ENCODE measurements at places on chromosomes 3 and 15.

DNA sequence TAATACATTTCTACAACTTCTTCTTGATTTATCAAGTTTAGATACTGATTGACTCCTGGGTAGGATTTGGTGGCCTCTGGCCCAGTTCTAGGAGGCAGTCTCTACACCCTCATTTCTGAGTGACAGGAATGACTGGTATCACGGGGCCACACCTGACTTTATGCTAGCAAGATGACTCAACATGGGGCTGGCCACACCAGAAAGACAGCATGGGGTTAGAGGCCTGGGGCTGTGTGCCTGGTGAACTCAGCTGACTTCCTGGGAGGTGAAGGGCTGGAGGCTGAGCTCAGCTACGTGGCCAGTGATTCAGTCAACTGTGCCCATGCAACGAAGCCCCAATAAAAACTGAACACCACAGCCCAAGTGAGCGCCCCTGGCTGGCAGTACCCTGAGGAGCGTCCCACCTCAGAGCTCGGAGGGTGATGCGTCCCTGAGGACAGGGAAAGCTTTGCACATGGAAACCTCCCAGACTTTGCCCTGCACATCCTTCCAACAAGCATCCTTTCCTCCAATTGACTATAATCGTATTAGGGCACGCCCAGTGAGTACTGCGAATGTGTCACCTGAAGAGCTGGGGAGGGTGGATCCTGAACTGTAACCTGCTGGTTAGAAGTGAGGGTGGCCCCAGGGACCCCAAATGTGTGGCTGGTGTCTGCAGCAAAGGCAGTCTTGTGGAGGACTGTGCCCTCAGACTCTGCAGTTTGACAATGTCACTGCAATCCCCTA, 57.2 kb downstream of the NIPA2 start:
- DNase-seq = no peak
- H3K4me3 ChIP-seq = no peak overlapping the region
- H3K36me3 ChIP-seq = no peaks in the 10 kb centered on the region
- H3K4me1 ChIP-seq = no peaks in the 10 kb centered on the region

- no peaks in the 10 kb centered on the region for H3K27me3 ChIP-seq
- no peak for DNase-seq
- H3K36me3 ChIP-seq = no peaks in the 10 kb centered on the region
- H3K4me1 ChIP-seq = peaks cover 30% of the 10 kb centered on the region
- no peak overlapping the region for H3K4me3 ChIP-seq
- no peak overlapping the region for H3K27ac ChIP-seq
Measured at GRCh38 chr3:50157827-50158529, 2.9 kb downstream of the SEMA3F start.

DNA sequence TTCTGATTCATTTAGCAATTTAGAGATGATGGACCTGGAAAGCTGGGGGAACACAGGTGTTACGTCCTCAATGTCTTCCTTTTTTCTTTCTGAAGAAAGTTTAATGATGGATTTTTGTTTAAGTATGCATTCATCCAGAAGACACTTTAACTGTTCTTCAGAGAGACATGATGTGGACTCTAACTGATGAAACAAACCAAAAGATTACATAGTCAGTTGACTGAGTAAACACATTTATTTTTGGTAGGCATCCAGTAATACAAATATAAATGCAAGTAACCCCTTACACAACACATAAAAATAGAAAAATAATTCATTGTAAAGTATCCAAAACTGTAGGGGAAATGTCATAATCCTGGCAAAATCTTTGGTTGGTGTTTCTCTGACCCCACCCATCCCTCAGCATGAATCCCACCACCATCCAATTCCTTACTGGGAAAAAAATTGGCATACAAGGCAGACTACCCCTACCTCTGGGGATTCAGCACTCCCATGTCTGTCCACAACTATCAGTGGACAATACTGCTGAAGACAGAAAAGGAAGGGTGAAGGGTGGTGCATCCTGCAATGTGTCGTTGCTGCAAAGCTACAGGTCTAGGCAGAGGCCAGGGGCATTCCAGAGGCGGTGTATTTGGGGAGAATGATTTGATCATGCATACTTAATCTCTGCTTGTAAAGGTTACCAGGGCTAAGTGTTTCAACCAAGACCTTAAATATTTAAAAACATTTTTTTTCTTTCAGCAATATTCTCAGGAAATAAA, 37.4 kb downstream of the THBS1 start:
- H3K27me3 ChIP-seq = no peaks in the 10 kb centered on the region
- no peak for DNase-seq
- no peaks in the 10 kb centered on the region for H3K4me1 ChIP-seq

DNA sequence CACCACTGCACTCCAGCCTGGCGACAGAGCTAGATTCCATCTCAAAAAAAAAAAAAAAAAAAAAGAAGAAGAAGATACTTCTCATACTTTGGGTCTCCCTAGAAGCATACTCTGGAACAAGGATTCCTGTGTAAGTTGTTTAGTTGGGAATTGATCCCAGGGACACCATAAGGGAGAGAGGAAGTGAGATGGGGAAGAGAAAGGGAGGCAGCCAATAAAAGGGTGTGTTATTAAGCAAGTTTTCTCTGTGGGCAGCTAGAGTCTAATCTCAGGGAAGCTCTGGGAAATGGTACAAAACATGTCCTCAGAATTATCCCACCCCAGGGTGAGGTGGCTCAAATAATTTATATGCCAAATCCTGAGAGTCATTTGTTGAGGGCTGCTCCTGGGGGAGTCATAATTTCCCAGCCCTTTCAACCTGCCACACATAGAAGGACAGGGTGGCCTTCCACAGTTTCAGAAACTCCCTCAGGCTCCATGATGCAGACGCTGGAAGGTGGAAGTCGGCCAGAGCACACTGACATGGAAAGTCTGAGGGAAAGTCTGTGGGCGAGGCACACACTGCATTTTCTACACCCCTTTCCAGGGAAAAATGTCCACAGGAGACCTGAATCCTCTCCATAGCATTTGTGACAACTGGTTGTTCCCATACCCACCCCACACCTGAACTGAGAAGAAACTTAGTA, 86.4 kb upstream of the SLC4A7 start:
- peak overlapping the region; percentile 50 for H3K27ac ChIP-seq
- H3K4me1 ChIP-seq = peaks cover 28% of the 10 kb centered on the region
- peak; percentile 22 for DNase-seq
- H3K4me3 ChIP-seq = no peak overlapping the region

DNA sequence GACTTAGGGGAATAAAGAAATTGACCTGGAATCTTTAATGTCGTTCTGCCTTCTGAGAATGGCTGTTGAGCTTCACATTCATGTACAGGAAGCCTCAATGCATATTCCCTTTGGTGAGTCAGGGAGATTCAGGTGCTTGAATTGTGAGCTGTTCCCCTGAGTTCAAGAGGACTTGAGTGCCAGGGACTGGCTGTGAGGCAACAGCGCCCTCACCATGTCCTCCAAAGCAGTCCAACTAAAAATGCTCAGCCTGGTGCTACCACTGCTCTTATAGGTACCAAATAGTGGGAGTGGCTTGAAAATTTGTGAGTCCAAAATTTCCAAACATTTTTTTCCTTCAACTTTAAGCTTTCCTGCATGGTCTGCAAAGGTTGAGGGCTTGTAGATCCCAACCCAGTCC, 54.1 kb downstream of the LEO1 start:
- H3K36me3 ChIP-seq = no peaks in the 10 kb centered on the region
- H3K4me1 ChIP-seq = no peaks in the 10 kb centered on the region
- no peak overlapping the region for H3K4me3 ChIP-seq
- no peaks in the 10 kb centered on the region for H3K27me3 ChIP-seq
- no peak for DNase-seq
- H3K27ac ChIP-seq = no peak overlapping the region

- no peak for DNase-seq
- no peak overlapping the region for H3K27ac ChIP-seq
- no peak overlapping the region for H3K4me3 ChIP-seq
- H3K36me3 ChIP-seq = no peaks in the 10 kb centered on the region
- no peaks in the 10 kb centered on the region for H3K27me3 ChIP-seq
- H3K4me1 ChIP-seq = no peaks in the 10 kb centered on the region
Measured at GRCh38 chr3:68817243-68817642, 115.1 kb downstream of the TAFA4 start.

DNA sequence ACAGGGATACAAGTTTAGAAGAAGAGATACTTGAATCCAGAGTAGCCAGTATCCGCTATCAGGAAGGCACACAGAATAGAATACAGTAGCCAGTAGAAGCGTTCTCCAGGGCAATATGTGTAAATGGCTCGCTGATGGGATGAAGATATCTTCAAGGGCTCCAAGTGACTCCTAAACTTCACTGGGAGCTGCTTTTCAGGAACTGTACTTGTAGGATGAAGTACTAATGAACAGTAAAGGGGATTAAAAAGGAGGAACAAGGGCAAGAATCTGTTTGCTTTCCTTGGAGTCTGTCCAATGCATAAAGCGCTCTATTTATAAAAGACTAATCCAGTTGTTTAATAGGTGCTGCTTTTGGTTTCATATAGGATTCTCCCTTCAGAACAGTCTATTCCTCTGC, 78.4 kb downstream of the THRB start:
- no peak overlapping the region for H3K4me3 ChIP-seq
- no peaks in the 10 kb centered on the region for H3K4me1 ChIP-seq
- no peak overlapping the region for H3K27ac ChIP-seq
- no peak for DNase-seq

DNA sequence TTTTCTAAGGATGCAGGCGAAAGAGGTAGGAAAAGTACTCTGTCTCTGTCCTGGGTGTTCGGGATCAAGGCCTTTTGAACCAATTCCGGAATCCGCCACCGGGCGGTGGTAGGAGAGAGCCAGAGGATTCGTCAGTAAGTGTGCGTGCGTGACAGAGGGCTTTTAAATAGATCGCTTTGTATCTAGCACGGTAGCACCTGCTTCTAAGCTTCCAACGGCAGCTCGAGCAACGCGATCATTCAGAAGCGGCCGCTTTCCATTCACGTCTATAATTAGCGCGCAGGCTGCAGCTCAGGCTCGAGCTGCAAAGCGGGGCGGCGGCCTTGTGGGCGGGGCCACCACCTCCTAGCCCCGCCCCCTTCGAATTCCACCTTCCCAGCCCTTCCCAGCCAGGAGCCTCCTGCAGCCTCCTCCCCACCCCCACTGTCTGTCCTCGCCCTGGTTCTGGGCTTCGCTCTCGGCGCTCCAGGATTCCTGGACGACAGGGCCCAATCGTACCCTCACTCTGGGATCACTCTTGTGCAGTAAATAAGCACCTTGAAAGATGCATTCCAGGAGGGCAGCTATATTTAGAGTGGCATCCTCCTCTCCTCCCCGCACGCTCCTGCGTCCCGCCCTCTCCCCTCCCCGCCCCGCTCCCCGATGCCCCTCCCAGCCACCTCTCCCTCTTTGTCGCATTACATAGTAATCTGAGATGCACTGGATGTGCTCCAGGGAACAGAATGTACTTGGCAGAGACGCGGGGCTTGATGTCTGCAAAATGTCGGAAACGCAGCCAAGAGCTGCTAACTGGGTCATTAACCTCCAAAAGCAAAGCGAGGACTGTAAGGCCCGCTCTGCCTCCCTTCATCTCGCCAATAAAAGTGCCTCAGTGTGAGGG, 224.1 kb upstream of the TPRG1 start:
- peak; percentile 98 for DNase-seq
- H3K27ac ChIP-seq = peak overlapping the region; percentile 91
- peaks cover 41% of the 10 kb centered on the region for H3K4me1 ChIP-seq
- no peaks in the 10 kb centered on the region for H3K36me3 ChIP-seq

- H3K27me3 ChIP-seq = no peaks in the 10 kb centered on the region
- peaks cover 6% of the 10 kb centered on the region for H3K4me1 ChIP-seq
- H3K27ac ChIP-seq = no peak overlapping the region
- H3K4me3 ChIP-seq = no peak overlapping the region
- no peaks in the 10 kb centered on the region for H3K36me3 ChIP-seq
Measured at GRCh38 chr3:156787001-156787400, 39.2 kb upstream of the LEKR1 start.

GRCh38 chr3:27022096-27022761, 347.0 kb downstream of the NEK10 start:
- no peaks in the 10 kb centered on the region for H3K36me3 ChIP-seq
- H3K27ac ChIP-seq = no peak overlapping the region
- H3K27me3 ChIP-seq = no peaks in the 10 kb centered on the region
- no peaks in the 10 kb centered on the region for H3K4me1 ChIP-seq
- no peak overlapping the region for H3K4me3 ChIP-seq

DNA sequence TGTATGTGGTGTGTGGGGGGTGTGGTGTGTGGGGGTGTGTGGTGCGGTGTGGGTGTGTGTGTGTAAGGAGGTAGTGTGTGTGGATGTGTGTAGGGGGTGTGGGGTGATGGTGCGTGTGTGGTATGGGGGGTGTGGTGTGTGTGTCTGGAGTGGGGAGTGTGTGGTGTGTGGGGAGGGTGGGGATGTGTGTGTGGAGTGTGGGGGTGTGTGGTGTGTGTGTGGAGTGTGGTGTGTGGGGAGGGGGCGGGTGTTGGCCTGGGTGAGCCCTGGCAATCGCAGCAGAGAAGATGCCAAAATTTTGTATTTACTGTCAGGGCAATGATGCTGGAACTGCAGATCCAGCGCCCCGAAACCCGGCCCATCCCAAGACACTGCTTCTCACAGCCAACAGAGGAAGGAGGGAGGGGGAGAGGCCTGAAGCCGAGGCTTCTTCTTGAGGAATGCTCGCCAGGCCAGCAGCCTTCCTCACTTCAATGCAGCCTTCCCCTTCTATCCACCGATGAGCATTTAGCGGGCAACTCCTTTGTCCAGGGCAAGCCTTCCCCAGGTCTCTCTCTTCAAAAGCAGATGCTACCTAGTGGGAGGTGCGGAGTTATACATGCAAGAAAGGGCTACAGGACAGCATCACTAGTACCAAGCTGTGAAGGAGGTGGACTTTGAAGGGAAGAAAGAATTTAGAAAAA, 11.9 kb upstream of the SRP14 start:
- no peak overlapping the region for H3K27ac ChIP-seq
- H3K4me3 ChIP-seq = no peak overlapping the region
- H3K36me3 ChIP-seq = no peaks in the 10 kb centered on the region
- H3K27me3 ChIP-seq = no peaks in the 10 kb centered on the region
- H3K4me1 ChIP-seq = no peaks in the 10 kb centered on the region

DNA sequence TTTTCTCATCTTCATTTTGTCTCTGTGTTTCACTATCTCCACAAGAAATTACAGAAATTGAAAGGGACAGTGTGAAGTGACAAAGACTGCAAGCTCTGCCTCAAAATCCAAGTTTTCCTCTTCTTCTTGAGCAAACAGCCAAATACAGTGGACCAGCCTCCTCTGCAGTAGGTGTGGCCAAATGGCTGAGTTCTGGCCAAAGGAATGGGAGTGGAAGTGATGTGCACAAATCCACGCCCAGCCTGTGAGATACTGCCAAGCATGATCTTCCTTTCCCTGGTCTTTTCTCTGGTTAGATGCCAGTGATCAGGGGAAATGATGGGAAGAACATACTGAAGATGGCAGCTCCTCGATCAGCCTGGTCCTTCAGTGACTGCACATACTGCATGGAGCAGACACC, 111.0 kb upstream of the CPNE4 start:
- DNase-seq = no peak
- no peaks in the 10 kb centered on the region for H3K27me3 ChIP-seq
- no peaks in the 10 kb centered on the region for H3K4me1 ChIP-seq
- no peak overlapping the region for H3K4me3 ChIP-seq
- H3K36me3 ChIP-seq = no peaks in the 10 kb centered on the region

GRCh38 chr15:70142322-70143191, 44.8 kb upstream of the TLE3 start:
- H3K27ac ChIP-seq = no peak overlapping the region
- H3K36me3 ChIP-seq = no peaks in the 10 kb centered on the region

Measured in testis (tissue), 5 donors.